Mammary epithelial cell (primary cell): ENCODE measurements at places on chromosomes 7 and 10. TPM values are rescaled to one million over a fixed set of nuclear protein-coding genes. Genes with fewer than 3 reads are reported as not detected.

Gene HOXA10
- total RNA-seq = 4.2 TPM

Gene SORCS3
- not detected for total RNA-seq

Gene CNPY4
- 3.3 and 6.9 TPM in 2 replicates for total RNA-seq

Gene LIPK
- total RNA-seq = not detected

Gene TMEM176B
- total RNA-seq = 0.17 TPM

Gene UPP1
- total RNA-seq = 87.7 TPM

Gene MMD2
- not detected for total RNA-seq

Gene MSS51
- 1.7 and 1.8 TPM in 2 replicates for total RNA-seq

Gene FANK1
- total RNA-seq = 1.1 and 3.4 TPM in 2 replicates

Gene HEPACAM2
- 0.17 TPM for total RNA-seq

Gene NPSR1
- not detected for total RNA-seq

Gene STOX1
- total RNA-seq = 0.07 TPM in 1 of 2 replicates, not detected in the other

Gene SH2B2
- total RNA-seq = 3.0 TPM

Gene GIMAP7
- not detected in 2 replicates for total RNA-seq

Gene ACSM6
- total RNA-seq = not detected in 2 replicates

Gene PGAM2
- total RNA-seq = not detected in 2 replicates

Gene NUB1
- total RNA-seq = 41.9 and 46.8 TPM in 2 replicates

Gene KLF14
- total RNA-seq = not detected

Gene FXYD4
- total RNA-seq = not detected in 2 replicates

Gene SHLD2
- 19.7 TPM for total RNA-seq

Gene DDX50
- total RNA-seq = 30.0 TPM

Gene LZTS2
- 159 TPM for total RNA-seq

Gene MKX
- total RNA-seq = 13.8 TPM

Gene LRRC17
- not detected for total RNA-seq
